ENCODE measurements at places on chromosomes 2 and 18.

DNA sequence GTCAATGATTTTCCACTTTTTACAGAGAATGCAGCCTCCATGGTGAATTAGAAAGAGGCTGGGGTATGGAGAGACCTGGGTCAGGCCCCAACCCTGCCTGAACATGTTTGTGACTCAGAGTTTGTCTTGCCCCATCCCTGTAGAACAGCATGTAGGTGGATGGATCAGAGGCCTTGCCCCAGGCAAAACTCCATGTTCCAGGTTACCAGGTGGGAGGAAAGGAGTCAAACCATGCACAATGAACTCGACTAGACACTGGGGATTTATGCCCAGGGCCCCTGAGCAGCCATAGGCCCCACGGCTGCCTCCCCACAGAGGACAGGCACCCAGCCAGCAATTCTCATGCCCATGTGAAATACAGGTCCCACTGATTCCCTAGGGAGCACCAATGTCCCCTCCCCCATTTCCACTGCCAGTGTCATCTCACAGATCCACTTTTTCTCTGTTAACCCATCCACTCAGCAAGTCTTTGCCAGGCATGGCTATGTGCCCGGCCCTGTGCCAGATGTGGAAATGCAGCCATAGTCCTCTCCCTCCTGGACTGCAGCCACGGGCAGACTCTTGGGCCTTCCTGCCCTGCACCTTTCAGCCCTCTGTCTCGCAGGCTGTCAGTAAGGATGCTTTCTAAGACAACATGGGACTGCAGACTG, 737.8 kb upstream of the HS6ST1 start:
- DNase-seq = peak; percentile 79

DNA sequence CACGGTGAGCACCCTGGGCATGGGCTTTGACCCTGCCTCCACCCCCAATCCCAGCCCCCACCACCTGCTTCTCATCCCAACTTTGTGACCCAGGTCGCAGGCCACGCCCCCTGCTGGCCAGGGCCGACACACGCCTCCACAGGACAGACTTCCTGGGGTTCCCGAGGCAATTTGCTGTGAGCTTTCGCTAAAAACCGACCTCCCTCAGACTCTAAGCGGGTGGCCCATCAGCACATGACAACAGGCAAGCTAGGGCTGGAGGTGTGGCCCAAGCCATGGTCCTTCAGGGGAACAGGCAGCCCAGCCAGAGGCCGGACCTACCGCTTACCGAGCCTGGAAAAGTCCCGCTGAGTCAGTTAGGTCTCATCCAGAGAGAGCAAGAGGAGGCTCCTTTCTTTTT, 31.9 kb downstream of the C1QL2 start:
- peak; percentile 21 for DNase-seq

DNA sequence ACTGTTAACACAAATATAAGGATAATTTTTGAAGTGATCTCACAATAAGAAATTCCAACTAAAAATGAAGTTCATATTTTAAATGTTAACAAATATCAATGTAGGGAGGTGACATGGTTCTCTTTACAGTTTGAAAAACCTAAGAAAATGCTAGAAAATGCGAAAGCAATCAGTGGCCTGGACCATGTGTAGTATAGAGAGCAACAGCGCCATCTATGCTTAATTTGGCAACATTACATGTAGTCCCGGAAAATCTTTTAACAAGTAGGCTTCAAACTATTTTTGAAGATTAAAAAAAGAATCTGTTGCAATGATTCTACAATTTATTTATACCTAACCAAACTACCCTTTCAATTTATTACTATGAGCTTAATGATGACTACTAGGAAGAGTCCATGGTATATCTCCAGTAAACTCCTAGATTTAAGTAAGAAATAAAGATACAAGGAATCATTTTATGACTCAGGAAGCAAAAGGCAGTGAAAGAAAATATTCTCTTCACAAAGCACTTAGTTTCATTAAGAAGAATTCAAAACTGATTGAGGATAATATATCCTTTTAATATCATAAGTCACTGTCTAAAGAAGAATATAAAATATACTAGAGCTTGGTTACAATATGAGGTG, 33.3 kb downstream of the NDUFA10 start:
- peak; percentile 14 for DNase-seq

DNA sequence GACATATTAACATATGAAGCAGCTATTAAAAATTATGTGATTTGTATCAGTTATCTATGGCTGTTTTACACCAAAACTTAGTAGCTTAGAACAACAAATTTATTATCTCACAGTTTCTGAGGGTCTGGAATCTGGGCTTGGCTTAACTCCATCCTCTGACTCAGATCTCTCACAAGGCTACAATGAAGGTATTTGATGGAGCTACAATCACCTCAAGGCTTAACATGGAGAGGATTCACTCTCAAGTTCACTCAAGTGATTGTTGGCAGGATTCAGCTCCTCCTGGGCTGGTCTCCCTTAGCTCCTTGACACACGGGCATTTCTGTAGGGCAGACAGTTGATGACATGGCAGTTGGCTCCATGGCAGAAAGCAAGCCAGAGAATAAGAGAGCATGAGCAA, 133.0 kb upstream of the SLC14A2 start:
- no peak for DNase-seq

DNA sequence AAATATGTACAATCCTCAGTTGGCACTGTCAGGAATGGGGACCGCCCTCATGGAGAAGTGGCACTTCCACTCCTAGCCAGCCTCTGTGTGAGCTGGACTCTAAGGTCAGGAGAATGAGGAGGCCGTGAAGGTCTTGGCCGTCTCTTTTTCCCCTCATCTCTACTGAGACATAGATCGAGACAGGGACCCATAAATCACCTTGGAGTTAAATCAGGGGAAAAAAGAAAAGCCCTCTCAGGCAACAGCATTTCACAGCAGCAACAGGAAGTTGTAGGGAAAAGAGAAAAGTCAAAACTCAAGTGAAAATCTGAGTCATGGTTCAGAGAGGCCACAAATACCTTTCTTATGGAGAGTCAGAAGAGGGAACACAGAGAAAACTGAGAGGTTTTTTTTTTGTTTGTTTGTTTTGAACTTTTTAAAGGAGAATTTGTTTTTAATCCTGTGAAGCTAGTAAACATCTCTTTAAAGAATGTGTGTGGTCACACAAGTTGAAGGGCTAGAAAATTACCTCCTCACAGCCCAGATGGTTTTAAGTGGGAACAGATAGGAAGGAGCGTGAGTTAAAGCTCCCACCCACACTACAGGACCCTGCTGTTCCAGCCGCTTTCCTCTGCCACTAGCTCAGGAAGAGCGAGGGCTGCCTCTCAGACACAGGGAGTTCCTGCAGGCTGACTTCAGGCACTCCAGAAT, 30.6 kb upstream of the CYP1B1 start:
- no peak for DNase-seq

DNA sequence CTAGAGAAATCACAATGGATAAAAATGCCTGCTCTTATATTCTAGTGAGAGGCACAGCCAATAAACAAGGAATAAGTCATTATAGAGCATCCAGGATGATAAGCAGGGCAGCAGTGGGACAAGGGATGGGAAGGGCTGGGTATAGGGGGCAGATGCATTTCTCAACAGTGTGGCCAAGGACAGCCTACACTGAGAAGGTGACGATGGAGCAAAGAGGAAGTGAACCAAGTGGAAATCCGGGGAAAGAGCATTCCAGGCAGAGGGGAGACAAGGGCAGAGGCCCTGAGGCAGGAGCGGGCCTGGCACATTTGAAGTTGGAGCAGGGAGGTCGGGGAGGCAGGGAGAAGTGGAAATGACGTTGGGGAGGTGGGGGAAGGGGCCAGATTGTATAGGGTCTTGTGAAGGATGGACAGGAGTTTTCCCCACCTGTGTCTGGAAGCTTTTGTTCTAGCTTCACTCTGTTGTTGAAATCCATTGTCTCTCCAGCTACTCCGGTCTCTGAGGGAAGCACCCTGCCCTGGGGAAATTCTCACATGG, 17.6 kb downstream of the TMEM177 start:
- DNase-seq = no peak

- no peak for DNase-seq
These were observed 950.7 kb upstream of the PIK3C3 start for GRCh38 chr18:41004324-41004723.

DNA sequence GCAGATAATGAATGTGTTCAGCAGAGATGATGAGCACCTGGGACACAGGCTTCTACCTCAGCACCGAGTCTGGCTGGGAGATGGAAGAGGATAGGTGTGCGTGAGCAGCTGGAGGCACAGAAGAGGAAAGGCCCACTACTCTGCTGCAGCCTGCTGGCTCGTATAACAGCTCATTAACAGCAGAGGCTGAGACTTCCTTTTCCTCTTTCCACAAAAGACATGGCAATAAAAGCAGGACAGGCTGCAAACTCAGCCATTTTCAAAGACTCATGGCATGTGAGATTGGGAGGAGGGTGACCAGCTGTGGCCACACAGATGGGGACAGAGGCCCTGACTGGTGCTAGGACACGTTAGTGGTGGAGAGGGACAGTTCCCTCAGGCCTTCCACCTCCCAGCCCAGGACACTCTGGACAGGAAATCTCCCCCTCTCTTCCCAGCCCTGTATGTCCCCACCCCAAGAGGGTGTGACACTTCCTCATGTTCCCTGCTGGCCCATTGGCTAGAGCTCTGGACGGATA, 60.3 kb downstream of the CACNB4 start:
- DNase-seq = no peak

DNA sequence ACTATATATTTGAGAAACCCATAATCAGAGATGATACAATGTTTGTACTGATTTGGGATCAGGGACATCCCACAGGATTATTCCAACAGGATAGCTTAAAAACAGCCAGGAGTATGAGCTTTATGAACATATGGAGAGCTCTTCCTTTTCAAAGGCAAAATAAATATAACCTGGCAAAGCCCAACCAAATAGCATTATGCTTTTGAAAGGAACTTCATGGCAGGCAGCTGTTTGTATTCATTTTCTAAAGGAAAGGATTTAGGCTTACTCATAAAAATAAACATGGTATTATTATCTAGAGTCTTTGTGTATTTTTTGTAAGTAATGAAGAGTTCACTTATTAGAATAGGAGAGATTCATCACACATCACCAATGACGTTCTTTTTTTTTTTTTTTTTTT, 44.4 kb downstream of the CCDC195 start:
- DNase-seq = no peak
